ENCODE measurements at places on chromosomes 16 and 17.

DNA sequence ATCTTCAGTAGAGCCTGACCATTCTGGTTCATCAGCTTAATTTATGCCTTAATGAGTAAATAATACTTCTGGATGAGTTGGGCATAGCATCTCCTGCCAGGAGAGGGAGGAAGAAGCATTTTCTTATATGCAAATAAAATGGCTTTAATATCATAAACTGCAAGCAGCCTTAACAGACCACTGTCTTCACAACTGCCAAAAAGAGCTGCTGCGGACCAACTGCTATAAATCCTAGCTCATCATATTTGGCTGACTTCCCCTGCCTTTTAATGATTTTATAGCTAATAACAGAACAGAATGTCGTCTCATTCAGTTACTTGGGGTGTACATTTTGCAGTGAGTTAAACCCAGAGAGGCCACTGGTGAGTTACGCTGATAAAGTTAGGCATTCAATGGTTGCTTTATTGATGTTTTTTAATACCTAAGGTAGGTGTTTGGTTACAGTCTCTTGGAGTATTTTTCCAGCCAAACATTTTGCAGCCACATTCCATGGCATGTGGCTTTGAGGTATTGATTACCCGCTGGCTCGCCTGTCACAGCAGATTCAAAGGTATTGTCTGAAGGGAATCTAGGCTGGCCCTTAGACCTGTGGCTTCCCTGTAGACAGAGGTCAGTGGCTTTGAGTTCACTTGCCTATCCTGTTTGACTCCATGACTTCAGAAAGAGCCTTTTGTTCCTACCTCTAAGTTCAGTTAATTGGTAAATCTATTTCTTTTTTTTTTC, 16.4 kb downstream of the FAM20A start:
- no peak for DNase-seq

GRCh38 chr17:42290577-42290976, 2.3 kb downstream of the STAT5A start:
- DNase-seq = peak; percentile 28

GRCh38 chr17:37123941-37124820, 175.4 kb downstream of the AATF start:
- DNase-seq = no peak

GRCh38 chr16:79871906-79872305, 271.4 kb upstream of the MAF start:
- DNase-seq = no peak

DNA sequence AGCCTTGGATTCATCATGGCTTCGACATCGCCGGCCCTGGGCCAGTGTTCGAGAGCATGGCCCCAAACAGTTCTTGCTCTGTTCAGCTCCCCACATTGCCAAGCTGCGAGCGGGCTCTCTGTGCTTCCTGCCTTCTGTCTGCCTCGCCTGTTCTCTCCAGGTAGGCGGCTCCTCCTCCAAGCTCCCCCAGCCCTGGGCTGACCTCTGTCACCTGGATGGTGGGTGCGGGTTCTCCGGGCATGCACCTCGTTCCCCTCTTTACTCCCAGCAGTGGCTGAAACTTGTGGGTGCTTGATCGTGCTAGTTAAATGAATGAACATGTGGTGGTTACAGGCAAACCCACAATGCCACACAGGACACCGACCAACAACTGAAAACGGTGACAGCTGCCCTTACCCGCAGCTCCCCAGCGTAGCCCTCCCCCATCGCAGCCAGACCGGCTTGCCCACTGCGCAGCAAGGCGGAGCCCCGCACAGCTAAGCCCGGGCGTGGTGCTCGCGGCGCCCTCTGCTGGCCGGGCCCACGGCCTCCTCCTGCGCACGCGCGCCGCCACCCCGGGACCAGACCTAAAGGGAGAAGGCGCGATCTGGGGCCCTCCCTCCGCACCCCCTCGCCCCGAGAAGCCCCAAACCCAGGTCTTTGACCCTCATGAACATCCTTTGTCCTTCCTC, 23.0 kb upstream of the EIF1 start:
- DNase-seq = peak; percentile 79

GRCh38 chr17:45821147-45821546, 23.5 kb upstream of the SPPL2C start:
- DNase-seq = no peak

GRCh38 chr16:48225456-48225855, 18.6 kb upstream of the LONP2 start:
- peak; percentile 39 for DNase-seq

DNA sequence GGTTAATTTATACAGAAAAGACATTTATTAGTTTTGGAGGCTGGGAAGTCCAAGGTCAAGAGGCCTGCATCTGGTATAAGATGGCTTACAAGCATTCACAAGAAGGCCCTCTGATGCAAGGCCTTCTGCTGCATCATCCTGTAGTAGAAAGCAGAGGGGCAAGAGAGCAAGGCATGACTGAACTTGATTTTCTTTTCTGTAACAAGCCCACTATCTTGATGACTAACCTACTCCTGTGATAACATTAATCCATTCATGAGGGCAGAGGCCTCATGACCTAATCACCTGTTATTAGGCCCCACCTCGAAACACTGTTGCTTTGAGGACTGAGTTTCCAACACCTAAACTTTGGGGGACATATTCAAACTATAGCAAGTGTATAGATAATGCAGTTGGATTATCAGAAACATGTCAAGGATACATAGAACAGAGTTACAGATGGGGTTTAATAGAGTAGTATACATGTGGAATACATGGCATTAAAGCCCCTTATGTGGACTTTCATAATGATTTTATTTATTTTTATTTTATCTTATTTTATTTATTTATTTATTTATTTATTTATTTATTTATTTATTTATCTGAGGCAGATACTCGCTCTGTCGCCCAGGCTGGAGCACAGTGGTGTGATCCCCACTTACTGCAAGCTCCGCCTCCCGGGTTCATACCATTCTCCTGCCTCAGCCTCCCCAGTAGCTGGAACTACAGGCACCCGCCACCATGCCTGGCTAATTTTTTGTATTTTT, 88.2 kb downstream of the CHD9 start:
- no peak for DNase-seq

DNA sequence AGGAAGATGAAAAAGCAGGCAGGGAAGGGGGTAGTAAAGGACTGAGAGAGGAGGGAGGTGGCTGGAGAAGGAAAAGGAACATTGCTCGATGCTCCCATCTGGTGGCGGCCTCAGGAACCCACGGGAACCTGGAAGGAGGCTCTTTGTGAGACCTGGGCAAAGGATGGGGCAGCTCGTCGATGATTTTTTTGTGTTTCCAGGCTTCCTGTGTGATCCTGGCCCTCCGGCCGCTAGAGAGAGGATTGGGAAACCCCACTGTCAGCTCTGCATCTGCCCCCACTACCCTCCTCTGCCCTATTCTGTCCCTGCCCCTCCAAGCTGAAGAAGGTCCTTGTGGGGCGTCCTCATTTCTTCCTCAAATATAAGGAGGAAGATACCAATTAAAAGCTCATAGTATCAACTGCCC, 6.6 kb downstream of the WFIKKN2 start:
- peak; percentile 30 for DNase-seq

- no peak for DNase-seq
Observed at GRCh38 chr17:77099997-77100396, 40.8 kb upstream of the SEC14L1 start.

GRCh38 chr16:2964475-2965336, 631 bp downstream of the KREMEN2 start:
- DNase-seq = no peak

DNA sequence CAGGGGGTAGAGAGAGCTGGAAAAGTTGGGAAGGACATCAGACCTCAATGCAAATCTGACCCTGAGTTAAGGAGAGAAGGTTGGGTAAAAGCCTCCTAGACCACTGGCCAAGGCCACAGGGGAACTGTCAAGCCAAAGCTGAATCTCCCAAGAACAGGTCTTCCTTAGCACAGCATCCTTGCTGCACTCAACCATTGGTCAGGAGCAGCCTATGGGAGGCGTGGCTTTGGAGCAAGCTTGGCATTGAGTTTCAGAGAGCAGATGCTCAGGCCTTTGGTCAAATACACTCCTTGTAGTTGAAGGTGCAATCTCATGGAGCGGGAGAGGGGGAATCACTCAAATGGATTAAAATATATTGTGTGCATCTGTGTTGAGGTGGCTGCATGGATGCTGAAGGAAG, 21.8 kb downstream of the SOX9 start:
- no peak for DNase-seq

DNA sequence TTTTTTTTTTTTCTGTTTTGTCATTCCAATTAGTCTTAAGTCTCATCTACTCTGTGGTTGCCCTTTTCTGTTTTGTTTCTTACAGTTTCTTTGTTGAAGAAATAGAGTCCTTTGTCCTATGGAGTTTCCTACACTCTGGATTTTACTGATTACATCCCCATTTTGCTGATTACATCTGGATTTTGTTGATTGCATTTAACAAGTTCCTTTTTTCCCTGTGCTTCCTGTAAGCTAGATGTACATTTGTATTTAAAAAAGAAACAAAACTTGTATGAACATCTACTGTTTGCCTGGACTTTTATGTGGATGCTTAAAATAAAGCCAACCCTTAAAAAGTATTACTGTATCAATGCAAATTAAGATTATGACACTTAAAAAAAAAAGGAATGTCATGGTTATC, 147.6 kb downstream of the CHD9 start:
- no peak for DNase-seq

DNA sequence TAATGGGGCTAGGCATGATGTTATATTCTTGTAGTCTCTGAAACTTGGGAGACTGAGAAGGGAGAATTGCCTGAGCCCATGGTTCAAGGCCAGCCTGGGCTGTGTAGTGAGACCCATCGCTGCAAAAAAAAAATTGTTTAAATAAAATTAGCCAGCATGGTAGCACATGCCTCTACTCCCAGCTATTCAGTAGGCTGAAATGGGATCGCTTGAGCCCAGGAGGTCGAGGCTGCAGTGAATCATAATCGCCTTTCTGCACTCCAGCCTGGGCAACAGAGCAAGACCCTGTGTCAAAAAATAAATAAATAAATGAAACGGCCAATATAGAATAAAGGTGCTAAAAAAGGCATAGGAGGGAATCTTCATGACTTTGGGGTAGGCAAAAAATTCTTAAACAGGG, 13.9 kb upstream of the SLX4 start:
- DNase-seq = no peak

DNA sequence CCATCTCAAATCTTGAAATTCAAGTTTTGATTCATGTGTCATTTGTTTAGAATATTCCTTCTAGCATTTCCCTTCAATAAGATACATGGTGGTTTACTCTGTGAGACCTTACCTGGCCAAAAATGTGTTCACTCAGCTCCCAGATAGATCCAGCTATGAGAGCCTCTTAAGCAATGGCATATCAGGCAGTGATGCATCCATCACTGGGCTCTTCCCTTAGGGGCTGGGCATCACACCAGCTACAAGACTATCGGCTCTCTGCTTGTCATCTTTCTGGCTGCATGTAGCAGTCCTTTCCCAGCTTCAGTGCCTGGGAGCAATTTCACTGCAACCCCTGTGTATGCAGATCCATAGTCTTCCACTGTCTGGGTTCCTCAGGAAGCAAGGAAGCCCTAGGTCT, 40.6 kb downstream of the GOSR1 start:
- DNase-seq = no peak

- DNase-seq = peak; percentile 75
Observed at GRCh38 chr16:70715055-70715858, 29.4 kb upstream of the MTSS2 start.

GRCh38 chr16:64969221-64969620, 152.6 kb downstream of the CDH11 start:
- DNase-seq = no peak

GRCh38 chr17:65005858-65006257, 50.7 kb downstream of the GNA13 start:
- DNase-seq = no peak

DNA sequence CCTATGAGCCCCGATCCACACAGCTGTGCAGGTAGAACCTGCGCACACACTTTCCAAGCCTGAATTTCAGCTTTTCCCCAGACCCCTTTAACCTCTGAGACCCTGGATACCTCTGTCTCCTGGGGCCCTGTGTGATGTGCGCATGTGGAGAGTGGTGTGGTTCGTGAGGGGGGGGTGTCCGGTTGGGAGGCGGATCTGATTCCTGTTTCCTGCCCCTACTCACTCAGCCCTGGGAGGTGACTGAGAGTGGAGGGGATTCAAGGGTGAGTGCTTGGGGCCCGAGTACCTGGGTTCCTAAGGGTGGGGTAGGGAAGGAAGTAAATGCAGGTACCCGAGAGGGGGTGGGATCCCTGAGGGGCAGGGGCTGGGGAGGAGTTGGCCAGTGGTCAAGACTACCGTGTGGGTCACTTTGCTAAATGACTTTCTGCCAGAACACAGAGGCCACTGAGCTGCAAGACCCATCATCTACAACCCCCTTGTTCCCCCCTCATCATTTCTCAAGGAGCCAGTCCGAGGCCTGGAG, 621 bp downstream of the ARHGEF15 start:
- DNase-seq = peak; percentile 16

GRCh38 chr17:17922070-17922614, 50.1 kb downstream of the TOM1L2 start:
- no peak for DNase-seq

DNA sequence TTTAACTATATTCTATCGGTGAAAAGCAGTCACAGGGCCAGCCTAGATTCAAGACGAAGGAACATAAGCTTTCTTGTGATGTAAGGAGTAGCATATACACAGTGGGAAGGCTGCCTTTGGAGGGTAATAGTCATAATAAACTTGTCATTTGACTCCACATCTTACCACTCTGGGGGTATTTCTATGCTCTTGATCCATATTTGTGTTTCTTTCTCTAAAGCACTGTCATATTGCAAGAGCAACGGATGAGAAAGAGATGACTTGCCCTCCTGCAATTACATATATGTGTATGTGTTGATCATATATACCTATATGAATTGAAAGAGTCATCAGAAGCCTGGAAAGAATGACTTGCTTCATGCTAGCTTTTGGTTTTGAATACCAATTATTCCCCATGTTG, 225.4 kb upstream of the HS3ST3A1 start:
- DNase-seq = no peak

All from dermis microvascular lymphatic vessel endothelial cell (primary cell).